ENCODE measurements at places on chromosomes 5 and 9. TPM values are rescaled to one million over a fixed set of nuclear protein-coding genes. Genes with fewer than 3 reads are reported as not detected.

The HTR1A gene
- total RNA-seq = not detected

DNA sequence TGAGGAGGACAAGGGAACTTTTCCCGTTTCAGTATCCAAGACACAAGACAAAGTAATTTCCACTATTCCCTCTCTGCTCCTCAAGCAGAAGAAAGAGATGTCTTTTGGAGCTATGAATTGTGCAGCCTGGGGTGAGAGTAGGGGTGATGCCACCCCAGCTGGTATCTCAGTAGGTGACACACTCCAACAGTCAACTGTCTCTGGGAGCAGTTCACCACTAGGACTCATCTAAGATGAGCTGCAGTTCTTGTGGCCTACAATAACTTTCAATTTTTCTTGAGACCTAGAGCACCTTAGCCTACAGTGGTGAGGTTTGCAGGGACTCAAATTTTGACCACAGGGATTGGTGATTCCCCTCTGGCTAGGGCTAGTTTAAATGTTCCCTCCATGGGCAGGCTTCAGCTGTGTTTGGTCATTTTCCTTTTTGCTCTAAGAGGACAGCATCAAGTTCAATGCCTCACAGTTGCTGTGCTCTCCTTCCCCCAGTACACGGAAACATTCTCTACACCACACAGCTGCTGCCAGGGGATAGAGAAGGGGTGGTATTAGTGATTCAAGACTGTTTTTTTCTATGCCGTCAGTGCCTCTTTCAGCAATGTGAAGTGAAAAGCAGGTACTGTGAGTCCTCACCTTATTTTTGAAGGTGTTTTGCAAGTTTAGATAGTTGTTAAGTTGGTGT lies 278.6 kb upstream of the RORB start:
- no peak for DNase-seq

DNA sequence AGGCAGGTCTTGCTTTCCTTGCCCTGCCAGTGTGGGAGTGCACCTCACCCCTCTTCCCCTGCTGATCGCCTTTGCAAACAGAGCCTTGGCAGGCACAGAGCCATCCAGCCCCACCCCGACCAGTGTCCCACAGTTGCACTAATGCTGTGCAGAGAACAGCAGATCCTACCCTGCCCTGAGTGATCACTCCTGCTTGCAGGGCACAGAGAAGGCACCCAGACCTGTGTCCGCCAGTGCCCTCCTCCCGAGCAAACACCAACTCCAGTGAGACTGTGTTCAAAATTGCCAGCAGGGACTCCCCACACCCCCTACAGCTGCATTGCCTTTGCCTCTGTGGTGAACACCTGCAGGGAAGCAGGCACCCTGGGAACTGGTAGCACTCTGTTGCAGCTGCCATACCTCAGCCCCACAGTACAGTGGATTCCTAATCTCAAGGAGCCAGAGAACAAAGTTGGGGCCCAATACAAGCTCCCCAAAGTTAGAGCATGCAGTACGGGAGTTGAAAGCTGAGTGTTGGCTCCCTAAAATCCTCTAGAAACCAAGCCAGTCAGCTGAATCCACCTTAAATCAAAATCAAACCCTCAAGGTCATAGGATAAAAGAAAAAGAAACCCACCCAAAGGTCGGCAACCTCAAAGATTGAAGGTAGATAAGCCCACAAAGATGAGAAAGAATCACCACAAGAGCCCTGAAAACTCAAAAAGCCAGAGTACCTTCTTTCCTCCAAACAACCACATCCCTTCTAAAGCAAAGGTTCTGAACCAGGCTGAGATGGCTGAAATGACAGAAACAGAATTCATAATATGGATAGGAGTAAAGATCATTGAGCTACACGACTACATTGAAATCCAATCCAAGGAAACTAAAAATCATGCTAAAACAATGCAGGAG lies 92.9 kb upstream of the PIK3R1 start:
- no peak for DNase-seq

GRCh38 chr5:14264605-14265316 lies 121.6 kb downstream of the TRIO start:
- peak; percentile 87 for DNase-seq

DNA sequence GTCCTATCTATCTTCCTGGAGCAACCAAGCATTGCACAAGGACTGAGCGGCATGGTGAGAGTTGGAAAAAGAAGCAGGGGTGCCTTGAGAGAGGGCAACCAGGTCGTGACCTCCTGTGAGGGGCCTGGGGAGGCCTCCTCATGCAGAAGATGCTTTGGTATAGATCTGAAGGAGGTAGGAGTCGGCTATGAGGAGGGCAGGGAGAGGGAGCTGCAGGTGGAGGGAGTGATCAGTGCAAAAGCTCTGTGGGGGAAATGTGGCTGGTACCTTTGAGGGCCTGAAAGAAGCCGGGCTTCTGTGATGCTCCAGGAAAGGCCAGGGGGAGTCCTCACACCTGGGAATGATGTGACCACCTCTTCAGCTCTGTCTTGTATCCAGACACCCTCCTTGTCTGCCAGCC lies 3.6 kb upstream of the SLC25A48 start:
- no peak for DNase-seq

GRCh38 chr9:128499920-128500319 lies 4.6 kb upstream of the GLE1 start:
- no peak for DNase-seq

DNA sequence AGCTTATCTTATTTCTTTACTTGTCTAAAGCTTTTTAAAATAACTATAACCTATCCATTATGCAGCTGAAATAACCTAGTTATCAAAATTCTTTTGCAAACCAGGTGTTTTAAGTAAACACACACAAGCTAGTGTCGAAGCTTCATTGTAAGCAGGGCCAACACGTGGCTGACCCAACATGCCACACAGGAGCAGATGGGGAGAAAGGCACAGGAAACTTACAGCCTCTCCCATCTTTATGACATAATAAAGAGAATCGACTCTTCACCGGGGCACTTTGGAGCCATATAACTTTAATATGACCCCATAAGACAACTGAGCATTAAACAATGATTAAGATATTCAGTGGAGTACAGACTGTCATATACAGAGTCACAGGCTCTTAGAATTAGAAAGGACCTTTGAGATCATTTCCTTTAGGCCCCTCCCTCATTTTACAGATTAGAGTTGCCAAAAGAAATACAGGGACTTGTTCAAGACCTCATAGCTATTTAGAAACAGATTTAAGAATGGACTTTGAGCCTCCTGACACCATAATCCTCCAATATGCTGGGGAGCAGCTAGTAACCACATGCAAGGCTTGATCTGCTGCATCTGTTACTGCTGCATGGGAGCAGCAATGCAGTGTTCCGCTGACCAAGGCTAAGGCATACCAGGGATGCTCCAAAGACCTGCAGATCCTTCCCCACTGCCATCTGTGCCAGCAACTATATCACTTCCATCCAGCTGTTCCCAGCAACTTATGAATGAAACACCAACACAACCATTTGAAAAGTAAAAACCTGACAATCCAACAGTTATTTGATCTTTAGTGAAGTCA lies 75.4 kb downstream of the RASEF start:
- no peak for DNase-seq

GRCh38 chr5:59760785-59761348 lies 132.7 kb downstream of the PDE4D start:
- DNase-seq = peak; percentile 69

DNA sequence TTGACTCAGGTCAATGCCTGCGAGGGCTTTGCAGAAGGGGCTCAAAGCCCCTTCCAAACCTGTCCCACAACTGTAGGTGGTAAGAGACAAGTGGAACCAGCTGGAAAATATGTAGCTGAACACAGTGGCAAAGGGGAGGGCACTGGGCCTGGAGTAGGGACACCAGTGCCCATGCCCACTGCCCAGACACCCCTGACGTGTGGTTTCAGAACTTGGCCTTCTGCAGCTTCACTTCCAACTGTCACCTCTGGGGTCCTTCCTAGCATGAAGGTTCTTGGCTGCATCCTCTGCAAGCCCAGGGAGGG lies 233.1 kb upstream of the IRX1 start:
- DNase-seq = no peak

Measured in astrocyte (in vitro differentiated cells and primary cell).